Pericardium fibroblast (primary cell): ENCODE measurements at places on chromosomes 5 and 9. TPM values are rescaled to one million over a fixed set of nuclear protein-coding genes. Genes with fewer than 3 reads are reported as not detected.

The IL13 gene
- not detected in 2 replicates for total RNA-seq

The GABRB2 gene
- under 0.01 TPM in 1 of 2 replicates, not detected in the other for total RNA-seq

The RASEF gene
- total RNA-seq, result 0.12 TPM in 1 of 2 replicates, not detected in the other

The DPP7 gene
- total RNA-seq, result 106 and 123 TPM in 2 replicates

The FREM1 gene
- total RNA-seq, result 0.17 and 1.8 TPM in 2 replicates

The HBEGF gene
- 0.17 and 1.3 TPM in 2 replicates for total RNA-seq

The OR13C8 gene
- total RNA-seq, result not detected in 2 replicates

The PRR16 gene
- total RNA-seq, result 6.1 and 18.0 TPM in 2 replicates

The INSL6 gene
- not detected in 2 replicates for total RNA-seq

The EMB gene
- 0.12 and 0.85 TPM in 2 replicates for total RNA-seq

The IFNA21 gene
- total RNA-seq, result not detected in 2 replicates

The GLRA1 gene
- not detected in 2 replicates for total RNA-seq

The FGF1 gene
- total RNA-seq, result 0.26 and 2.0 TPM in 2 replicates

The NEUROG1 gene
- total RNA-seq, result not detected in 2 replicates

The LRRC8A gene
- total RNA-seq, result 21.3 and 31.4 TPM in 2 replicates
